Activated CD4-positive, alpha-beta T cell treated with anti-CD3 and anti-CD28 coated beads for 48 hours (primary cell): ENCODE measurements at places on chromosomes 7 and 10.
A peak's percentile ranks its signal among the peaks of the same experiment; 100 is the strongest.

DNA sequence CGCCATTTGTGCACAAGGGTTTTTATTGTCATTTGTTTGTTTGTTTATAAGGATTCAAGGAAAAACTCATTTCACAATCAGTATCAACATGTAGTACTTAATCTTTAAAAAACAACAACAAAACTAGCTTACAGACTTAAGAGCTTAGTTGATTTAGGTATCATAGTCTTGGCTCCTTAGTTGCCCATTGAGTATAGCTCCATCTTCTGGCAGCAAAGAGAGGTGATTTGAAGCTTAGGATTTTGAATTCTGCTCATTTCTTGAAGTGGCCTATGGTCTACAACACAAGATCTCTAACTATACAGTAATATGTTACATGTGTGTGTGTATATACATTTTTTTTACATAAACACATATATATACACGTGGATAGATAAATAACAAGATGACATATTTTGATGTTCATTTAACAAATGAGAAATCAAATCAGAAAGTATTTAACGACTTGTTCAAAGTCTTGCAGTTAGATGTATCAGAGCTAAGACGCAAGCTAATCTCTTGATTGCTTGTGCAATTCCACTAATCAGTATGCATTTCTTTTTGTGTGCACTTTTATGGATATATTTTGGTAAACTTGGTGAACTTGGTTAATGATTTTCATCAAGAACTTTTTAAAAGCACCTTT is 307.3 kb downstream of the CAMK1D start:
- DNase-seq: no peak

DNA sequence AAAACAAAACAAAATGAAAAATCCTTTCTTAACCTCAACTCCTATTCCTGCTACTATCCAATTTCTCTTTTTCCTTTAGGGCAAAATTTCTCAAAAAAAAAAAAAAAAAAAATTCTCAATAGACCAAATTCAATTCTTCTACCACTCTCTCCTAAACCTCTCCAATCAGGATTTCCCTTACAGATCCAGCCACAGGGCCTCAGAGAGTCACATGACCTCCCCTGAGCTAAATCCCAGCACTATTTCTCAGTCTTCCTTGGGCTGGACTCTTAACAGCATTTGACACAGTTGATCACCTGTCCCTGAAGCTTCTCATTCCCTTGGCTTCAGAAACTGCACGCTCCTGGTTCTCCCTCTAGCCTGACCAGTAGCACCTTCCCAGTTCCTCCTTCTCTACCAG is 4.9 kb downstream of the ZNF12 start:
- no peak for DNase-seq

GRCh38 chr7:106386958-106387357 is 102.2 kb upstream of the NAMPT start:
- no peak for DNase-seq

GRCh38 chr7:3493499-3493898 is 192.4 kb downstream of the SDK1 start:
- DNase-seq: no peak

- DNase-seq: no peak
These were observed 132.0 kb downstream of the WNT2 start for GRCh38 chr7:117190746-117191435.

DNA sequence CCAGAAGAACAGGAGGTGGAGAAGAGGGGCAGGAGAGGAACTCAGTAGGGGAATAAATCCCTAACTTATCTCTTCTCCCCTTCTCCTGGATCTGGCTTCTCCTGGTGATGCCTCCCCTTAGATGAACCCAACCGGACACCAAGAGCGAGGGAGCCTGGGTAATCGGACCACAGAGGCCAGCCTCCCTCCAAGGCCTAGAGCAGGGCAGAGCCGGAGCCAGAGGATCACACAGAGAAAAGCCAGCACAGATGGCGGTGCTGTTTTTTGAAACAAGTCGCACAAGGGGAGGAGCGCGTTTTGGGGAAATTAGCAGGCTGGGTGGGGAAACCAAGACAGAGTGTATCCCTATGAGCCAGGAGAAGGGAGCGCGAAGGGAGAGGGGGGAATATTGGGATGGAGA is 4.9 kb upstream of the SRRM3 start:
- DNase-seq: no peak

- DNase-seq: no peak
These were observed 757.1 kb downstream of the AUTS2 start for GRCh38 chr7:70355198-70356020.

DNA sequence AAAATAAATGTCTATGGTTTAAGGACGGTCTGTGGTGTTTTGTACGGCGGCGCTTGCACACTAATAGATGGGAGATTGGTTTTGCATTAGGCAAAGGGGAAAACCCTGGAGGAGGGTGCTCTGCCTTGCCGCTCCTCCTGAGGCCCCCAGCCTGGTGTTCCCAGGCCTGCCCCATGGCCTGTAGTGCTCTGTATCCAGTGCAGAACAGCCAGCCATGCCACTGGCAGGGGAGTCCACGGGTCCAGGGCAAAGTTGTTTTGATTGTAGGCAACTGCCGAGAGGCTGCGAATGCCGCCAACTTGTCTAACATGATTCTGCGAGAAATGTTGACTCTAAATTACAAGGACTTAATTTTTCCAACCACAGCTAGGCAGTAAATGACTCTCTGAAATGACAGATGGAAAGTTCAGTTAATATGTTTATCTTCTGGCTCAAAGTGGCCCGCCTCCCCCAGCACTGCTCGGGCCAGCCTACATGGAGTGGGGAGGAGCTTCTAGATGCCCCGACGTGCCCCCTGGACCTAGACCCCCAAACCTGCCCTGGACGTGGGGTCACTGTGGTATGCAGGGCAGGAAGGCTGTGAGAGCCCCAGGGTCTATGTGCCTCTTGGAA is 104.6 kb upstream of the GDF10 start:
- peak; percentile 59 for DNase-seq

DNA sequence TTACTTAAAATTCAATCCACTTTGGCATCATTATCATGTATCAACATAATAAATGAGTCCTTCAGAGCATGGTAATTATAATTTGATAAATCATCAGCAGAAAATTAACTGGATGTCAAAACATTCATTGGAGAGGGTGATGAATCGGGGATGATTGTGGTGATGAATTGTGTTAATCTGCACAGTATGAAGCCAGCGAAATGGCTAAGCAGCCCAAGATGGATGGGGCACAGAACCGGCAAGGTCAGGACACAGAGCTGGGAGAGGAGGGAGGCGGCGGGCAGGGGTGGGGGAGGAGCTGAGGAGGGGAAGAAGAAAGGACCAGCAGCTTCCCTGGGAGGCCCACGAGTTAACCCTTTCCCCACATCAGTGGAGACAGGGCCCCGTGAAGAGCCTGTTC is 536.1 kb downstream of the LRMDA start:
- DNase-seq: no peak

DNA sequence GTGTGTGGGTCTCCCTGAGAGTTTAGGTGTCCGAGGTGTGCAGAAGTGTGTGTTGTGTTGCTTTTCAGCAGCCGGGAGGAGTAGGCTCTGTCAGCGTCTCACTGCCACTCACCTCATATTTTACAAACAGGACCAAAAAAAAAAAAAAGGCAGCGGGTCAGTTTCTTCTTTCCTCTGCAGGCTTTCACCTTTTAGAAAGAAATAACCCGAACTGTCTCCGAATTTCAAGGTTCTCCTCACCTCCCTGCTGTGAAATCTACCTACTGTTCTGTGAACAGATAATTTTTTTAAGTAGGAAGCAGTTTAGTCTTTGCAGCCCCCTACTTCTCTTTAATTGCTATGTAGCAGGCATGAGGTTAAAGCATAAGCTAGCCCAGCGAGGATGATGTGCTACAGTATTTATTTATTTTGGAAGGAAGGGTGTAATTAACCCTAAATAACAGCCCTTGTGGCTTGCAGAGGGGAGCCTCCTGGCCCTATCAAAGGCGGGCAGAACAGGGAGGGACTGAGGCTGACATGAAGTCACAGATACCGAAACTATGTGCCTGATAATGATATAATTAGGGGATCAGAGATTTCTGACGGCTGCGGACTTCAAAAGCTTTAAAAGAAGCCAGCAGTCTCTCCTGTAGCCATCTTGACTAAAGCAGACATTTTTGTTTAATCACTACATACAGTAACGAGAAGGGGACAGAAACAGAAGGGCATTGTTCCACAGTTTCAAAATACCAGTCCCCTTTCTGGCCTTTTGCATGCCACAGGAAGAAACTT is 1.6 kb downstream of the BAMBI start:
- no peak for DNase-seq

DNA sequence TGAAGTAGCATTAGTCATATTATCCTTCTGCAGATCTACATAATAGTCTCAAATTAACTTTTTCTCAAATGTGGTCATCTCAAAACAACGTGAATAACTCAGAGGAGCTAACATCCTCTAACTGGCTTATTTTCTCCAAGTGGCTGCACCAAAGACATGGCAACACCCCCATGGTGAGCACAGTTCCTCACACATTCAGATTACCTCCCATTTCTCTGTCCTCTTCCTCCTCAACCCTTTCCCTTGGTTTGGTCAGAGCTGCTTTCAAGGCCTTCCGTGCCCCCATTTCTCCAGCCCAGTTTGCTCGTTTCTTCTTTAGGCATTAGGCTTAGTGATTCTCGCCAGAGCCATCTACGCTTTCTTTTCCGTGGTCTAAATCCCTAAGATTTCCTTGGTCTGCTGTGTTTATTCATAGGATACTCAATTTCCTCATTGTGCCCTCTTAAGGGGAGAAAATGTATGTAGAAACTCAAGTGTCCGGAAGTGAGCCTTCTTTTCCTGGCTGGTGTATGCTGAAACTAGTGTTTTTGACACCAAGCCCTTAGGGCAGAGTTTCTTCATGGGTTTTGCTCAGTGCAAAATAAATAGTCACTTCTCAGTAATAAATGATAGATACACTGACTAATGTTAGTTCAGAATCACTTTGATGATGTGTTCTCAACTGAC is 2.6 kb downstream of the MET start:
- no peak for DNase-seq

DNA sequence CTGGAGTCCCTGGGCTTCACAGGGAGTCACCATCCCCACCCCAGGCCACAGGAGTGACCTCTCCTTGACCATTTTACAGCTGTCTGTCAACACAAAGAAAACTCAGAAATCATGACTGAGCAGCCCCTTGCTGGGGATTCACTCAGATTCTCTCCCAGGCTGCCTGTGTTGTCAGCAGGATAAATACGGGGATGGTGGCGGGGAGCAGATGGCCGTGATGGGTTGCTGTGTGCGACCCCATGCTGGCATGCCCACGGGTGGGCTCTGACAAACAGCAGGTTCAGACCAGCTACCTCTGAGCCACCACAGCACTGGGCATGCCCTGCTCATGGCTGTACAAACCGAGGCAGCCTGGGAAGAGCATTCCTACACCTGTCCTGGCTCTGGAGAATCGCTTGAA is 136.1 kb downstream of the SLIT1 start:
- DNase-seq: no peak

GRCh38 chr7:44278451-44279161 is 46.8 kb downstream of the CAMK2B start:
- peak; percentile 20 for DNase-seq

DNA sequence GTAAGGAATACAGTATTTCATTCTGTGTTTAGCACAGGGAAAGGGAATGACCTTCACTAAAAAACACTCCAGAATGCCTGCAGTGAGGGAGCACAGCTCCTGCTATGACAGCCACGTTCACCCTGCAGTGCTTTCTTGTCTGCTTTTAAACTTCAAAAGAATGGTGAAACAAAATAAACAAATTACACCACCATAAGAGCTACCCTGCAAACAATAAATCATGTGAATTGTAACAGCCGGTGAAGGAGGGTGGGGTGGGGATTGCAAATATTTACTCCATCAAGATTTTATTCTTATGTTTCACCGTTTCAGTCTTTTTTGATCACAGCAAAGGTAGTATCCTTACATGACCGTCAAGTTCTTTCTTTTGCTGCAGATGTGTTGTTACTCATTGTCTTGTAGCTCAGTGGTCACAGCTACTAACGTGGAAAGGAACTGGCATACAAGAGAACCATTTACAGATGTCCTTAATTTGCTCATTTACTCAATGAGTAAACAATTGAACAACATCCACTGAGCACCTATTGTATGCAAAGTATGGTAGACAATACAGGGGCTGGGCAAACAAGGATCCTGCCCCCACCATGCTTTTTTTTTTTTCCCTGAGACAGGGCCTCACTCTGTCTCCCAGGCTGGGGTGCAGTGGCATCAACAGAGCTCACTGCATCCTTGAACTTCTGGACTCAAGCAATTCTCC is 4.1 kb upstream of the CHN2 start:
- no peak for DNase-seq

GRCh38 chr10:8150401-8150905 is 96.0 kb downstream of the GATA3 start:
- DNase-seq: no peak

- no peak for DNase-seq
These were observed 35.1 kb downstream of the EGFR start for GRCh38 chr7:55053651-55054571.

- no peak for DNase-seq
These were observed 197.3 kb downstream of the PCLO start for GRCh38 chr7:82965088-82966036.
